ENCODE measurements at places on chromosomes 11 and 22. TPM values are rescaled to one million over a fixed set of nuclear protein-coding genes. Genes with fewer than 3 reads are reported as not detected.

- DNase-seq = no peak
These were observed at the start of gene CREB3L1 for GRCh38 chr11:46277622-46278386. TSS of gene CREB3L1 (plus strand) at chr11:46277662. CDS start at chr11:46278112, 450 bp downstream.

DEUP1 gene
- total RNA-seq = not detected

GRCh38 chr11:119445850-119446249 lies 22.9 kb upstream of the THY1 start:
- no peak for DNase-seq

DNA sequence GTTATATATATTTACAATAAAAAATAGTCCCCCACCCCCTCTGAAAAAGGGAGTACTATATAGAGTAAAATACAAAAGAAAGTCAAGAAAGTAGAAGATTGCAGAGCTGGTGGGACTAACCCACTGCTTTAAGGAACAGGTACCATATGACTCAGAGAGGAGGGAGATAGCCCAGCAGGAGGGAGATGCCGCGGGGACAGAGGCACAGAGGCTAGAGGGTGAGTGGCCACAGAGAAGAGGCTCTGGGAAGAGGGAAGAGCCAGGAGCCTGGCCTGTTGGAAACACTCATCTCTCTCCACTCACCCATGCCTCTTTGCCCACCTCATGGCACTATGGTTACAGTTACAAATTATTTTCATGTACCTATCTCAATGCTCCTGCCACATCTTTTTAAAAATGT lies 53.6 kb upstream of the LYVE1 start:
- DNase-seq = no peak

GRCh38 chr11:61972112-61972671 lies 4.8 kb upstream of the FTH1 start:
- DNase-seq = no peak

KCNK7 gene
- 0.78 TPM for total RNA-seq

DNA sequence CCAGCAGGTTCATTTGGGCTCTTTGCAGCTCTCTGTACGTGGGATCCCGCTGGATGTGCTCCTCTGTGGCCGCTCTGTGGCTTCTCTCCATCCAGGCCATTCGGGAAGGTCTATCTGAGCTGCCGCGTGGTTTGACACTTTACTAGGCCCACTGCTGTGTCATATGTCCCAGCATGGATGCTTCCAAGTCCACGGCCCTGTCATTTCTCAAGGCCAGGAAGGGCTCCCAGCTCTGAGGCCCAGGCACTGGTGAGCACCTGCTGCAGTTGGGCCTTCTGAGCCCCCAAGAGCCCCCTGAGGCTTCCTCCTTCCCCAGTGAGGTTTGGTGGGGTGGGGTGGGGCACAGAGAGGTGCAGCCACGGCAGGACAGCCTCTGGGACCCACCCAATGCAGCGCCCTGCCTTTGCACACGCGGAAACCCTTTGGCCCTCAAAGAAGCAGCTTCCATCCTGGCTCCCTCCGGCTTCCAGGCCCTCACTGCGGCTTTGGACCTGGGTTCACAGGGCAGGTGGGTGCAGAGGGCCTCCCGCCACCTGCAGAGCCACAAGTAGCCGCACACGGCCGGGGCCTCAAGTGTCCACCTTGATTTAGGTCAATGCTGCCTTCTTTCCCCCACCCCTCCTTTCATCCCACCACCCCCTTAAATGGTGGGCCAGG lies 44.5 kb upstream of the FGF3 start:
- DNase-seq = no peak

DNA sequence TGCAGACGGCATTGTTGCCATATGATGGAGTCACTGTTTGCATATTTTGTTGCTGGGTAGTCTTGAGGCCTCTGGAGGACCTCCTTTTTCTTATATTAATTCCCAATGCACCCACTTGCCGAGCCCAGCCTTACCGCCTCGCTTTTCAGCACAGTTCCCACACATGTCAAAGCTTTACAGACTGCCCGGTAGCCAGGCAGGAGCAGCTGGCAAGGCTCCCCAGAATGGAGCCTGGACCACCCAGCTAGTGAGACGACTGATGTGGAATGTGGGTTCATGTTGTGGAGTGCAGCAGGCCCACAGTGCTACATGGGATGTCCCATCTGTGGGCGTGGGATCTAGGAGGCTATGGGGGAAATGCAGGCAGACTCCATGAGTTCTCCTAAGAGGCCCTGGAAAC lies 99.4 kb upstream of the MTMR2 start:
- DNase-seq = no peak

DNA sequence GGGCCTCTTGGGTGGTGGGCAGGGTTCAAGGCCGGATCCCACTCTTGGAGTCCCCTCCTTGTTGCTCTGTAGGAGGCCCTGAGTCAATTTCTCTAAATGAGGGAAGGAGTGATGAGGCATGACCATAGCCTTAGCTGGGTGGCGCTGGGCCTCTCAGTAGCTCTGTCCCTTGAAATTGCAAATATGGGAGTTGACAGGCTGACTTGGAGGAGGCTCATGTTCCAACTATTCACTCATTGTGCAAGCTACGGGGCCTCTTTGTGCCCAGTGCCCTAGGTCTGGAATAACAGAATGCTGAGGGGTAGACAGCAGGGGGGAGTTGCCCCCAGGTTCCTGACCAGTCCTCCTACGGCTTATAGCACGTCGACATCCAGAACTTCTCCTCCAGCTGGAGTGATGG lies 8.0 kb downstream of the SELENOM start:
- DNase-seq = no peak

GAL3ST1 gene
- not detected for total RNA-seq

DDTL gene
- 4.8 TPM for total RNA-seq

DNA sequence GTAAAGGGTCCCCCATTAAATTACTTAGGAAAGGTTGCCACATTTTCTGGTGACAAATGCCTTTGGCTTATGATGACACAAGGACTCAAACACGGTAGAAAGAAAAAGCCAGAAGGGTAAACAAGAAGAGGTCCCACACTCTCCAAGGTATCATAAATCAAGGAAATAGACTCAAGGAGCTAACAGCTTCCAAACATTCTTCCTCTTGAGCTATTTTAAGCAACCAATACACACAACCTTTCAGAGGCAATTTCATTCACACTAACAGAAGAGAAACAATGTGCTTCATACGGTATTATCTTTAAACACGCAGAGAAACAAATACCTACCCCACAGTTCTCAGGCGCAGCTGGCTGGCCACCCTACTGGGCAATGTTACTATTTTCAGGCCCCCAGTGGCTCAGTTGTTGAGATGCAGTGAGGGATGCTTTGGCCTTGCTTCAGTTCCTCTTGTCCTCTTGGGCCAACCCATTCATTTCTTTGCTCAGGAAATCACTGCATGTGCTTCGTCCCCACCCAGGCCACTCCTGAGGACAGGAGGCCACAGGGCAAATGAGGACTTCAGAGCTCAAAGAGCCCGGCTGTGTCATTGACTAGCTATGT lies 15.8 kb downstream of the ABTB2 start:
- no peak for DNase-seq

TH gene
- not detected for total RNA-seq

SPTBN2 gene
- total RNA-seq = 0.99 TPM

- no peak for DNase-seq
These were observed 2.7 kb downstream of the ACO2 start for GRCh38 chr22:41471568-41471967.

SPI1 gene
- 0.11 TPM for total RNA-seq

- DNase-seq = no peak
These were observed 1374.2 kb downstream of the FAM181B start for GRCh38 chr11:81359476-81359875.

LAMTOR1 gene
- 100 TPM for total RNA-seq

SEZ6L gene
- total RNA-seq = not detected

DNA sequence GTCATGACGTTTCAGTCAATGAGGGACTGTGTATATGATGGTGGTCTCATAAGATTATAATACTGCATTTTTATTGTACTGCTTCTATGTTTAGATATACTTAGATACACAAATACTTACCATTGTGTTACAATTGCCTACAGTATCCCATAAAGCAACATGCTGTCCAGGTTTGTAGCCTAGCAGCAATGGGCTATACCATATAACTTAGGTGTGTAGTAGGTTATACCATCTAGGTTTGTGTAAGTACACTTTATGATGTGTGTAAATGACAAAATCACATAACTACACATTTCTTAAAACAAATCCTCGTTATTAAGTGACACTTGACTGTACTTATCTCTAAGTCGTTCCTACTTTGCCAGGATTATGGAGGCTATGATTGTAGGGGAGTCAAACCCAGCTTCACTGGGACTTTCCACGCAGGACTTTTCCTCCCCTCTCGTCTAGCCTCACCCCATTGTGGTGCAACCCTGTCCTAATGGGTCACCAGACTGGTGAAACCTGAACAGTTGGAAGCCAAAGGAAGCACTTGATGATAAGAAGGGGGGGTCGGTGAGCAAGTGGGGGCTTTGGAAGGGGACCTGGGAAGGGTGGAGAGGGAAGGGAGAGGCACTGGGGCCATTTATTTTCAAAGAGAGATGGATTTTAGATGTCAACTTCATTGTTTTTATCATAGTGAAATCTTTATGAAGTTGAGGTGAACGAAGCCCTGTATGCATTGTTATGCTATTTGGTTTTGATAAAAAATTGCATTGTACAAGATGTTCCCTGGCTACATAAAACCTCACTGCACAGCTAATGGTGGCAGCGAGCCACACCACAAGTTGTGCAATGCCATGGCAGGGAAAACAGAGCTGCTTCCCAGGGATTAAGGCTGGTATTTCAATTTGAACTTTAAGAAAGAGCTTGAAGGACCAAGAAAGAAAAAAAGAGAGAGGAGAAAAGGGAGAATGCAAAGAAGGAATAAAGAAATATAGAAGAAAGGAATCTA lies 129.1 kb downstream of the EHF start:
- no peak for DNase-seq

DNA sequence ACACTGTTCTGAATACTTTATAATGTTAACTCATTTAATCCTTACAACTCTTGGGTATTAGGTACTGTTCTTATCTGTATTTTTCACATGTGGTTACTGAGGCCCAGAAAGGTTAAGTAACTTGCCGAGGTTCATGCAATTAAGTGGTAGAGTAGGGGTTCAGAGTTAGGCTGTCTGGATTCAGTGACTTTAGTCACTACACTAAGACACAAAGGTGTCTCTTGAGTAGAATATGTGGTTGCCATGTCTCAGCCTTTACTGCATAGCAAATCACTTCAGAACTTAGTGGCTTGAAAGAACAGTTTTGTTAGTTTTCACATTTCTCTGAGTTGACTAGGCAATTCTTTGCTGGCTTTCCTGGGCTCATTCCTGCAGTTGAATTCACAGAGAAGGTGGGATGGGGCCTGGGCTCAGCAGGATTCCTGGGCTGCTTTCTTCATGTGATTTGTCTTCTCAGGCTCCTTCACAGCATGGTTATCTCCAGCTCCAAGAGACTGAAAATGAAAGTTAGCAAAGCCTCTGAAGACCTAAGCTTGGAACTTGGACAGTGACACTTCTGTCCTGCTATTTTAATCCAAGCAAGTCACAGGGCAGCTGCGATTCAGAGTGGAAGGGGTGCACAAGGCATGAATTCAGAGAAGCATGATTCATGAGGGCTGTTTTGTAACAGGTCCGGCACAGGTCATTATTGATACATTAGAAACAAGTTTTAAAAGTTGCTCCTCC lies 68.3 kb downstream of the SPECC1L start:
- DNase-seq = no peak
